ENCODE measurements at places on chromosomes 16 and 17.
A peak's percentile ranks its signal among the peaks of the same experiment; 100 is the strongest.

- DNase-seq: no peak
Measured at GRCh38 chr17:69144331-69145255, 2.9 kb upstream of the ABCA6 start.

DNA sequence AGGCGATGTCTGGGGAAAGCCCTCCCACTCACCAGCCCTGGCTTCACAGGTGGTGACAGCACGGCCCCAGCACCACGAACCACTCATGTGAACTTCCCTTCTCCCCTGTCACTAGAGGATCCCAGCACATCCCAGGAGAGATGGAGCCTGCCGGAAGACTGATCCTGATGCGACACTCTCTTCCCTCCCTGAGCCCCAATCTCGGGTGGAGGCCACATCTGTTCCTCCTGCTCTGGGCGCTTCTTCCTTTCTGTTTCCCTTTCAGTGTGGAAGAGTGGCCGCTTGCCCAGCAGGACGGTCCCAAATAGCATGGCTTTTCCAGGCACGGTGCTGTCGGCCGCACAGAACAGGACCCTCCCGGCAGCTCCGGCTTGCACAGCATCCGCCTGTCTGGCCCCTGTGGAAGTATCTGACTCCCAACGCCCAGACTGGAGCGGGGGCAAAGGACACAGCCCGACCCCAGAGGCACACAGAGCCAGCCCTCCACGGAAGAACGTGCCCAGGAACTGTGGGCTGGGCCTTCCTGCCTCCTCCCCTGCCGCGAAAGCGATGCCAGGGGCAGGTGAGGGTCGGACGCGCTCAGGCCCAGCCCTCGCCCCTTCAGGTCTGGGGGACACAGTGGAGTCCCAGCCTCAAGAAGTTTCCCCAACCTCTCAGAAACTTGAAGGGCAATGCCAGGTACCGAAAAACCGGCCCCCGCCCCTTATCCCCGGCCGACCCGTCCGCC lies 37.6 kb downstream of the CBFA2T3 start:
- no peak for DNase-seq

- DNase-seq: no peak
Measured at GRCh38 chr17:79778504-79779083, 646 bp downstream of the CBX2 start.

- no peak for DNase-seq
Measured at GRCh38 chr16:600781-601180, 10.9 kb downstream of the RAB40C start.

DNA sequence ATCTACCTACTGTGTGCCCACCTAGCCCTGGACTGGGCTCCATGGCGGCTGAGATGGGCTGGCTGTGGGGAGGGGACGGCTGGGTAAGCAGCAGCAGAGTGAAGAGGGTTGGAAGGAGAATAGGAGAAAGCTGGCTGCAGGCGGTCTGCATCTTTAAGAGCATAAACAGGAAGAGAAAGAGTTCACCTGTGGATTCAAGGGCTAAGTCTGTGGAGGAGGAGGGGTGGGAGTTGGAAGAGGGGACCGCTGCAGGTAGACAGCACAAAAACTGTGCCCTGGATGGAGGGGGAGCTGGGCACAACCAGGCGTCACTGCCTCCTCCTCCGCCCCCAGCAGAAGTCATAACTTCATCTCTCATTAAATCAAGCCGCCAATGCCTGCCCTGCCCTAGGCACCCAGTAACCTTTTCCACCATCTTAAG lies 677 bp downstream of the SLC13A2 start:
- peak; percentile 38 for DNase-seq

DNA sequence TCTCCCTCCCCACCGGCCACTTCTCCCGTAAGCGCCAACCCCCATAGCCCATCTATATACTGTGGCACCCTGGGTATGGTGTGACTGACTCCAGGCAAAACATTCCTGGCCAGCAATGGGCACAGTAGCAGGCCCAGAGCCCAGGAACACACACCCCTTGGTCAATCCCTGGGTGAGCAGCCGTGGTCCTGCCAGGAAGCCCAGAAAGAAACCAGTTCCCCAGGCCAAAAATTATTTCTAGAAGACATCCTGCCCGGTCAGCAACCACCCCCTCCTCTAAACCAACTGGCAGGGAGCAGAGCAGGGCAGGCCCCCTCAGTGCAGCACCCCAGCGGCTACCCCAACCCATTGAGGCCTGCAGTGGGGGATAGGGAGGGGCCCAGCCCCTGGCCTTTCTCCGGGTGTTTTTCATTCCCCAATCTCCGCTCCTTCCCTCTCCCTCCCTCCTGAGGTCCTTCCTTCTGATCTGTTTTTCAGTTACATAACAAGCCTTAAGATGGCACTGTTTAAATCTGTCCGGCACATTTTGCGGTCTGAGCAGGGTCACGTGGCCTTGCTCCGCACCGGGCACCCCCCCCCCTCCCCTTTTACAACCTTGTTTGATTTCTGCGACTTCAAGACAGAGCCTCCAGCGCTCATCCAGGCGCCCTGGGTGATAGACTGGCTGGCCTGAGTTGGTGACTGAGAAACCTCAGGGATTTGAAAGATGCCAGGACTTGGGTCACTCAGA lies 2.0 kb downstream of the NPTX1 start:
- peak; percentile 71 for DNase-seq

All from Caco-2 (cell line).